Urinary bladder (tissue), 4 donors: ENCODE measurements at places on chromosomes 1 and 21. TPM values are rescaled to one million over a fixed set of nuclear protein-coding genes. Genes with fewer than 3 reads are reported as not detected.

The C1orf94 gene
- polyA plus RNA-seq = not detected

DNA sequence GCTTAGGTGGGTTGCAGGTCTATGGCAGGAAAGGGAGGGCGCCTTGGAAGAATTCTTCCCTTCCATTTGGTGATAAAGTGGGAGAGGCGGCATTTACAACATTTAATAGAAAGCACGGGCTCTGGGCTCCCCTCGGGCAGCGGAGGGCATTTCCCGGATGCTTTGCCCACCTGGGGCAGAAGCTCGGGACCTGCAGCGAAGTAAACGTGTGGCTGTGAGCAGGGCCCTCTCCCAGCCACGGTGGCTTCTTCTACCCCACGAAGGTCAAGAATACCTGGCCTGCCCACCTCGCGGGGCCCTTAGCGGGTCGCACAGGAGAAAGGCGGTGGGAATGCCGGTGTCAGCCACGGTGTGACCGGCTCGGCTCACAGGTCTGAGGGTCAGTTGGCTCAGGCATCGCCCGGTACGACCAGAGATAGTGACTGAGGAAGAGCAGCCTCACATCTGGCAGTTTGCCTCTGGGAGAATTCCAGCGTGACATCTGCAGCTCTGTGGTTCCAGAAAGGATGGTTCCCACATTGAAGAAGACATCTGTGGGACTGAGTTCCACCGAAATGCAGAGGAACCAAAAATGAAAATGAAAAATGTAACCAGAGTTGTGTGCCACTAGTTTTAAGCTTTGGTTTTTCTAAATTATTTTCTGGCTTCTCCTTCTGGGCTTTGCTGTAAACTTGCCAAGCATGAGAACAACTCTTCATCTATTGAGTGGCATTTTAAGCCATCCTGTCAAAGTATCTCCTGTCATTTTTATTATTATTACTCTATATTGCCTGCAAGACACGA lies 720 bp upstream of the F3 start:
- DNase-seq = no peak

DNA sequence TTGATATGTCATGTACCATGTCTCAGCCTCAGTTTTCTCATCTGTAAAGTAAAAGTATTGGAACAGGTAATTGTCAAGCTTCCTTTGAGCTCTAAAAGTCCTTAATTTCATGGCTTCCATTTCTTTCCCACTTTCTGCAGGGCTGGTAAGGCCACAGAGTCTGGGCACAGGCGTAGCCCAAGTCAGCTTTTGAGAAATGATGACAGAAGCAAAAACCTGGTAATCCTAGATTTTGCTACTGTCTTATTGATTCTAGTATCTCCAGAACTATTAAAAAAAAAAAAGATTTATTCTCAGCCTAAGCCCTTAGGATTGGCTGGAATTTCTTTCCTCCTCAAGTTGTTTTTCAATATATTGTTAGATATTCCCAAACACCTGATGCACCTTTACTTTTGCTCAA lies 31.3 kb downstream of the PLXNA2 start:
- DNase-seq = no peak

DNA sequence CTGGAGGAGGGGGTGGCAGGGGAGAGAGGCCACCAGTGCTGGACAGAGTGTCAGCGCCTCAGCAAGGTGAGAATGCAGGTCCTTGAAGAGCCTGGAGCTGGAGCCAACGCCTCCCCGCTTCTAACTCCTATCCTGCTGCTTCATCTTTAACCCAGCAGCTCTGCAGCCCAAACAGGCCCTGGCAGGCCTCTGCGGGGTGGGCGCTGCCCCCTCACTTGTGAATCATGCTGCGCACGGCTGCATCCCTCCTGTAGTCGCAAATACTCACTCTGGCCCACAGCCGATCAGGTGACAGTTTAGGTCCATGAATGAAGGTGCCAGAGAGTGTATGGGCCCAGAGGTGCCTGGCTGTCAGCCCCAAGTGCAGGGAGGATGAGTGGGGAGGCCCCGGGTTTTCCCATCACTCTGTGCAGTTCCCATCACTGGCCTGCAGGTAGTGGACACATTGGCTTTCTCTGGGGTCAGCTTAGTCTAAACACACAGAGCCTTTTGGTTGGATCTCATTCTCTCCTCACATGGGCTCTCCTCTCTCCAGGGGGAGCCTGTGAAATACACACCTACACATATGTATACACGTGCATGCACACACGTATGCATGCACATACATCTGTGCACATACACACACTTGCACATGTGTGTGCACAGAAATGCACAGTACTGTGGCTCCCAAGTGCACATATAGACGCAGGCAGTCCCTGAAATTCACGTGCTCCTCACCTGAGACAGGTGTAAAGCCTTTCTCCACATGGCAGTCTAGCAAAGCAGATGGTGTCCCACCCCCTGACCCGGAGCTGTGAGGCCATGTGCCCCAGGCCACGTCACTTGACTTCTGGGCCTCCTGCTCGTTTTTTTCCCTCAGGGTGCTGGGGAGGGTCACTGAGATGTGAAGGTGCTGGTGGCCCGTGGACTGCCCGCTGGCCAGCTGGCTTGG lies 52.0 kb downstream of the TRIM11 start:
- peak; percentile 32 for DNase-seq

- DNase-seq = no peak
Observed at GRCh38 chr21:45417951-45418300, 13.0 kb downstream of the COL18A1 start.

DNA sequence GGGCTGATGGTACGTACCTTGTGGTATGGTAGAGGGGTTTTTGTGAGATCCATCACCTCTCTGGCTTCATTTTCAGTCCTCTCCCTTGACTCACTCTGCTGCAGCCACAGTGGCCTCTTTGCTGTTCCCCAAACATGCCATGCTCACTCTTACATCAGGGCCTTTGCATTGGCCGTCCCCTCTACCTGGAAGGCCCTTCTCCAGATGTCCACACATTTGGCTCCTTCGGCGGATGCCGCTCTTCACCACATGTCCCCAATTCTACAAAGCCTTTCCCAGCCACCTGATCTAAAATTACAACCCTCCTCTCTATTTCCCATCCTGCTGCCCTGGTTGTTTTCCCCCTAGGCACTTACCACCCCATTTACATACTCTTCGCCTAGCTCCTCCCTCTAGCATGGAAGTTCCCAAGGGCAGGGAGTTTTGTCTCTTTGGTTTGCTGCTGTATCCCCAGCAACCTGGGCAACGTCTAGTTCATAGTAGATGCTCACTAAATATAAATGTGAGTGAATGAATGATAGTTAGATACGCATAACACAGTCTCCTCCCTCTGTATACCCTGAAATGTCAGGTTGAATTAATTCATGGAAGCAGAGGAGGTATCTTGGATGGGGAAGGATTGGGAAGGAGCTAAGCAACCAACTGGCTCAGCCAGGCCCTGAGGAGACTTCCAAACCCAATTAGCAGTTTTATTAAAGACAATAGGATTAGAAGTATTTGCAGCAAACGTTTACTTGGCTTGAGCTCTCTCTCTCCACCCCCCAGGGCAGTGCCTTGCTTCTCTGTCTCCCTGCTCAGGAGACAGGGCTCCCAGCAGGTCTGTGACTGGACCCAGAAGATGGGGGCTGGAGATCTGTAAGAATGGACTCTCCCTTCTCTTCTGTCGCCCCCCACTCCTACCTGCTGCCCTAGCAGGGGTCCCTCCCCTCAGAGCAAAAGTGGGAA lies 264.2 kb downstream of the GRIK3 start:
- no peak for DNase-seq
